ENCODE measurements at places on chromosomes 13 and 19.

- DNase-seq = no peak
These were observed 25.7 kb downstream of the CCDC70 start for GRCh38 chr13:51887468-51887867.

GRCh38 chr19:5914946-5915781 lies 1.1 kb downstream of the CAPS start:
- DNase-seq = no peak

GRCh38 chr13:77506874-77507273 lies 28.6 kb upstream of the SCEL start:
- no peak for DNase-seq

DNA sequence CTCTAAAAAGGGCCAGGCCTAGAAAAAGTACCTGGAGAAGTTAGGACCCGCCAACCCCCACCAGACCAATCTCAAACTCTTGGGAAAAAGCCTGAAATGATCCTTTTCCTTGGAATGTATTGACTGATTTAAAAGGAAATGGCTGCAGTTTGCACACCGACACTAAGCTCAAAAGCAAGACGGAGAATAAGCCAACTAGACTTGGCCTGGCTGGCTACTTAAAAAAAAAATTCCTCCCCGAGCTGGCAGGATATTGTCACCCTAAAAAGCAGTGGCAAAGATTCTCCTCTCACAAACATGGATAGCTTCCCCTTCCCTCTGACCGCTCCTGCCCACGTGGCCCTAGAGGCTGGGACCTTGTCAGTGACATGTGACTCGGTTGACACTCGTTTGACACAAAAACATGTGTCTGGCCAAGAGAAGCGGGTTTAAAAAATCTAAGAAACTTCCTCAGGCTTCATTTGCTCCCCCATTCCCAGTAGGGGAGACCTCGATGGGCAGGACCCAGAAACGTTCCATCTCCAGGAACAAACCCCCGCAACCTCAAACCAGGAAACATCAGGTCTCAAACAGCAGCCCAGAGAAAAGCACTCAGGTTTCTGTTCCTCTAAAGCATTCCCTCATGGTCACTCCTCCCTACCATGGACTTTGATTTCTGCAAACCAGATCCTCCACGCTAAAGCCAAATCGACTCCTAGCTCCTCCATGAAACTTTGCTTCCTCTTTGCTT lies 1.3 kb downstream of the RFX1 start:
- DNase-seq = no peak

- DNase-seq = no peak
These were observed 23.4 kb downstream of the PCCA start for GRCh38 chr13:100112186-100112838.

DNA sequence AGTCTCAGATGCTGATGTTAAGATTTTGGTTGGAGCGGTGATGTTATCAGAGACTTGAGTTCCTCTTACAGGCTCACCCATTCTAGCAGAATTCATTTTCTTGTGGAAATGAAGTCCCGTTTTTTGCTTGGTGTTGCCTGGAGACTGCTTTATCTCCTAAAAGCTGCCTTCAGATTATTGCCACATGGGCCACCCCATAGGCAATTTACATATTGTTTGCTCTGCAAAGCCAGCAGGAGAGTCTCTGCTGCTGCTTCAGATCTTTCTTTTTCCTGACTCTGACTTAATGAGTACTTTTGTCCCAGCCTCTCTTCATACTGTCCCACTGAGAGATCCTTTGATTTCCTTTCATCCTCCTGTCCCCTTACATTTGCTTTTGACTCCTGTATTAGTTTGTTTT lies 114.6 kb downstream of the TDRD3 start:
- no peak for DNase-seq

DNA sequence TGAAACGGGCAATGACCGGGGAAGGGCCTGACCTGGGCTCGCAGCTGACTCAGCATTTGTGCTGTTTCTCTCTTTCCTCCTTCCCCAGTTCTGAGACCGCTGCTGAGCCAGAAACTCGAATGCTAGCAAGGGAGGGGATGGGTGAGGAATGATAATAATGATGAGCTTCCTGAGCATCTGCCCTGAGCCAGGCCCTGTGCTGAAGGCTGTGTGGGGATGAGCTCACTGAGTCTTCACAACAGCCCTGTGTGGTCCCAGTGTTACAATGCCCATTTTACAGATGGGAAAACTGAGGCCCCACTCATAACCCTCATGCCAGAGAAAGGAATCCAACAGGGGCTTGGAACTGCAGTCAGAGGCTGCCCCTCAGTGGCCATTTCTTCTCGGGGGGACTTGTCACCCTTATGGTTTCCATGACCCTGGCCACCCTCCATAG lies 8.1 kb downstream of the SULT2B1 start:
- no peak for DNase-seq

- no peak for DNase-seq
These were observed 90.2 kb downstream of the RAB20 start for GRCh38 chr13:110471156-110471832.

- peak; percentile 58 for DNase-seq
These were observed 65.9 kb downstream of the KCNRG start for GRCh38 chr13:50080911-50081678.

- DNase-seq = peak; percentile 45
These were observed 43.1 kb downstream of the CYP4F22 start for GRCh38 chr19:15551293-15552004.

- no peak for DNase-seq
These were observed 164.9 kb downstream of the DLEU7 start for GRCh38 chr13:50678464-50679162.

DNA sequence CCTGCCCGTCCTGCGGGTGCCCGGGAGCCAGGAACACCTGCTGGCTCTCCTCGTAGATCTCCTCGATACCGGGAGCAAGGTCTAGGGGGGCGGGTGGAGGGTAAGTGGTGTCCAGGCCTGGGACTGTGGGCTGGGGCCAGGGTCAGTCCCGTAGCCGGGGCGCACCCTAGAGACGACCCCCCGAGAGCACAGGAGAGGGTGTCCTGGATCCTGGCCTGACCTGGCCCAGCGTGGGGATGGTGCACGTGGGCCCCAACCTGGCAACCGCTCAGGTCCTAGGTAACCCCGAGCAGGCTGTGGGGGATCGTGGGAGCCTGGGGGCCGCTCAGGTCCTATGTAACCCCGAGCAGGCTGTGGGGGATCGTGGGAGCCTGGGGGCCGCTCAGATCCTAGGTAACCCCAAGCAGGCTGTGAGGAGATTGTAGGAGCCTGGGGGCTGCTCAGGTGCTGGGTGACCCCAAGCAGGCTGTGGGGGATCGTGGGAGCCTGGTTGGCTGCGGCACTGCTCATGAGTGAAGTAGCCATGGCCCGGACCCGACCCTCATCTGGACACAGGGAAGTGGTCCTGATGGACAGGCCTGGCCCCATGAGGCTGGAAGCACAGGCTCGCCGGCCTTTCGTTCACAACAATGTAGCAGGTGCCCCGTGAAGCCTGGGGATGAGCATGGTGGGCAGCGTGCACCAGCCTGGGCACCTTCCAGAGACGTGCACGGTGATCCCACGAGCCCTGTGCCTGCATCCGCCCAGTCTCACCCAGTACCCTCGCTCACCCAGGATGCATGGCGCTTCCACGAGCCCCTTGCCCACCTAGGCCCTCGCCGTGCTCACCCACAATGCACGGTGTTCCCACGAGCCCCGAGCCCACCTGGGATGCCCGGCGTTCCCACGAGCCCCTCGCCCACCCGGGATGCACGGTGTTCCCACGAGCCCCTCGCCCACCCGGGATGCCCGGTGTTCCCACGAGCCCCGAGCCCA lies 6.2 kb downstream of the GPX4 start:
- no peak for DNase-seq

- no peak for DNase-seq
These were observed 109.2 kb downstream of the FNDC3A start for GRCh38 chr13:49084961-49085360.

- DNase-seq = no peak
These were observed 12.5 kb upstream of the CHERP start for GRCh38 chr19:16554776-16555175.

GRCh38 chr13:73230716-73231115 lies 171.9 kb downstream of the KLF5 start:
- DNase-seq = peak; percentile 11

DNA sequence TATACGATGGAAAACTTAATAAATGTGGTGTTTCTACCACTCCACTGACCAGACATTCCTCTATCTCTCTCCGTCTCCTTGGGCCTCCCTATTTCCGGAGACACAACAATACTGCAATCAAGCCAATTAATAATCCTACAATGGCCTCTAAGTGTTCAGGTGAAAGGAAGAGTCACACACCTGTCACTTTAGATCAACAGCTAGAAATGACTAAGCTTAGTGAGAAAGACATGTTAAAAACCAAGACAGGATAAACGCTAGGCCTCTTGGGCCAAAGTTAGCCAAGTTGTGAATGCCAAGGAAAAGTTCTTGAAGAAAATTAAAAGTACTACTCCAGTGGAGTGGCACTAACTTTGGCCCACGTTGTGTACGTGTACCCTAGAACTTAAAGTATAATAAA lies 22.5 kb downstream of the ZDHHC20 start:
- DNase-seq = no peak

- DNase-seq = no peak
These were observed 154.3 kb upstream of the IRS2 start for GRCh38 chr13:109940637-109941036.

DNA sequence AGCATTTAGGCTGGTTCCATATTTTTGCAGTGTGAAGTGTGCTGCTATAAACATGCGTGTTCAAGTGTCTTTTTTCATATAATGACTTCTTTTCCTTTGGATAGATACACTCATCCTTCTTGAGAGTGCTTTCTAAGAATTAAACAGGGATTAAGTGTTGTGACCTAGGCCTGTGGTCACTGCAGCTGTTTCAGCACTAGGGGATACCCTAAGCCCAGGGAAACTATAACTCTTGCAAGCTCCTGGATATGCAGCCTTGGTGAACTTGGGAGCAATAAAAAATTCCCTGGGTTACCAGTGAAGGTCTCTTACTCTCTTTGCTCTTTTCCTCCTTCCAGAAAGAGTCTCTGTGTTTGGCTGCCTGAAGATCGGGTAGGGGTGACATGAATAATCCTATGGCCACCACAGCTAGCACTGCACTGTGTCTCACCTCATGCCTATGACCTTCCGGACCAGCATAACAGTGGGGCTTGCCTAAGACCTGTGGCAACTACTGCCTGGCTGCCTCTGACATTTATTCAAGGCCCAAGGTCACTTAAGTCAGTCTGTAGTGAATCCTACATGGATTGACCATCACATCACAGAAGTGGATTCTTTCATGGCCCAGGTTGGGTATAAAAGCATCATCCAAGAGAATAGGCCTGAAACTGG lies 799.7 kb downstream of the DACH1 start:
- DNase-seq = no peak

- DNase-seq = no peak
These were observed 752.3 kb downstream of the PCDH9 start for GRCh38 chr13:66477816-66478215.

- no peak for DNase-seq
These were observed 457.9 kb downstream of the FOXO1 start for GRCh38 chr13:40208517-40208916.

GRCh38 chr13:113848431-113849260 lies 15.2 kb downstream of the GAS6 start:
- DNase-seq = no peak

DNA sequence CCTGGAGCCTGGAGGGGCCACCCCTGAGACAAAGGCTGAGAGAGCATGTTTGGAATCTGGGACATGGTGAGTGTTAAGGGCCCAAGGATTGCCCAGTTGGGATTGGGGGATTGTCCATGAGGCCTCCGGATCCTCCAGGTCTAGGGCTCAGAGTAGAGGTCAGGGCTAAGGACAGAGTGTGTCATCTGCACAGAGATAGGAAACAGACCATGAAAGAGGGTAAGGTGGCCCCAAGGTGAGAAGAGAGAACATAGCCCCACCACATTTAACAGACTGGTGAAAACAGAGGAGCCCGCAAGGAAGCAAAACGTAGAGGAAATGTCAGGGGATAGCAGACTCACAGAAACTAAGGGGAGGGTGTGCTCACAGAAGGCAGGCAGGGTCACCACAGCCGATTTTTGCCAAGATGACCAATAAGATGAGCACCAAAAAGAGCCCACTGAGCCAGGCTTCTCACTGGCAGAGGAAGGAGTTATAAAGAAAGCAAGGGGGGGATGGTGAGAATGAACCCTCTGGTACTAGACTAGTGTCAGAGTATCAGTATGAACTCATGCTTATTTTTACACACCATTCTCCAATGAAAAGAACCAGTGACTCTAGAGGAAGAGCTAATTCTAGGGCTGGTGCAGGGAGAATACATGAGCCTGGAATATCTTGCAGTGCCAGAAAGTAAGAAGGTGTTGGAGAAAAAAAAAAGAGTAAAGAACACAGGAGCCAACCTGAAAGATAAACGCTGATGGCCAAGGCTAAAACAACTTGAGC lies 17.5 kb downstream of the DYRK1B start:
- no peak for DNase-seq

DNA sequence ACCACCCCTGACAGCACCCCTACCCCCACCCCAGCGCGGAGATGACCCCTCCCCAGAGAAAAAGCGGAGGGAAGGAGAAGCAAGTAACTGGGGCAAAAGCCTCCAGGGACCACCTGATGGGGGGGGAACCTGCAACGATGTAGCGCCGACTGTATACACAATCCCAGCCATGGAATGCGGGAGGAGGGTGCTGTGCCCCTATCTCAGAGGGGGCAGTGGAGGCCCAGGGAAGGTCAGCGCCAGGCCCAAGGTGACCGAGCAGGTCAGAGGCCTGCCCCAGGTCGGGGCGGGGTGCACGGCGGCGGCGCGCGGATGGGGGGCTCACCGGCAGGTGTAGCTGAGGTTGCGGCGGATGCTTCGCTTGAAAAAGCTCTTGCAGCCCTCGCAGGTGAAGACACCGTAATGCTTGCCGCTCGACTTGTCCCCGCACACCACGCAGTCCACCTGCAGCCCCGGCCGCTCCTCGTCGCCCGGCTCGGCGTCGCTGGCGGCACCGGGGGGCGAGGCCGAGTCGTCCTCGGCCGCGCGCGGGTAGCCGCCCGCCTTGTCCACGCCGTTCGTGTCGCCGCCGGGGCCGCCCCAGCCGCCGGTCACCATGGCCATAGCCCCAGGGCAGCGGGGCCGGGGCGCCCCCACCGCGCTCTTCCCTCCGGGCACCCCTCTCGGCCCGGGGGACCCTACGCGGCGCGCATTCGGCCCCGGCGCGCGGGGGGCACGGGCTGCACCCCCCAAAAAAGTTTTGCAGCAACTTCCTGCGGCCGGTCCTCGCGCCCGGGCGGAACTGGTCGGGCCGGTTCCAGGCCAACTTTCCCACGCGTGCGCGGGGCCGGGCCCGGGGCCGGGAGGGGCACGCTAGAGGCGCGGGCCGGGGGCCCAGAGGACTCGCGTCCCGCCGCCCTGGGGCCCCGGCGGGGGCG lies 843 bp downstream of the NR2F6 start:
- DNase-seq = no peak

- DNase-seq = no peak
These were observed 726.2 kb downstream of the PCDH9 start for GRCh38 chr13:66503890-66504289.

DNA sequence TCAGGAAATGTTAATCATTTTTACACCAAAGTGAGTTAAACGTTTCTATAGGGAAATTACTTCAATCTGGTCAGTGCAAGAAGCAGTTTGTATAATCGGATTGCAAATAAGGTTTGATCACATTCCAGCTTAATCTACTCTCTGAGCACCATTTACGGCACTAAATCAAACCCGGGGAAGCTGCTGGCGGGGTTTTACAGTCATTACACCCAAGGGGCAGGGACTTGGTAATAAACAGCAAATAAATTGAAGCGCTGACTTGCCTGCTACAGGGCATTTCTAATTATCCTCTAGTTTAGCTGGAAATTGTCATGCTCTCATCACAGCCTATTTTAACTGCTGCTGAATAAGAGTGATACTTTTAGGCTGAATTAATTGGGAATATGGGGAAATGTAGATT lies 152.1 kb upstream of the SOX21 start:
- no peak for DNase-seq

- DNase-seq = no peak
These were observed 12.5 kb downstream of the DCAF15 start for GRCh38 chr19:13964776-13965175.
